Kidney epithelial cell (primary cell): ENCODE measurements at places on chromosomes 2 and 18. TPM values are rescaled to one million over a fixed set of nuclear protein-coding genes. Genes with fewer than 3 reads are reported as not detected.

GRCh38 chr2:216800836-216801235 lies 59.0 kb downstream of the TNP1 start:
- DNase-seq, result no peak

- no peak for DNase-seq
These were observed 91.4 kb downstream of the LDLRAD4 start for GRCh38 chr18:13309748-13310670.

DNA sequence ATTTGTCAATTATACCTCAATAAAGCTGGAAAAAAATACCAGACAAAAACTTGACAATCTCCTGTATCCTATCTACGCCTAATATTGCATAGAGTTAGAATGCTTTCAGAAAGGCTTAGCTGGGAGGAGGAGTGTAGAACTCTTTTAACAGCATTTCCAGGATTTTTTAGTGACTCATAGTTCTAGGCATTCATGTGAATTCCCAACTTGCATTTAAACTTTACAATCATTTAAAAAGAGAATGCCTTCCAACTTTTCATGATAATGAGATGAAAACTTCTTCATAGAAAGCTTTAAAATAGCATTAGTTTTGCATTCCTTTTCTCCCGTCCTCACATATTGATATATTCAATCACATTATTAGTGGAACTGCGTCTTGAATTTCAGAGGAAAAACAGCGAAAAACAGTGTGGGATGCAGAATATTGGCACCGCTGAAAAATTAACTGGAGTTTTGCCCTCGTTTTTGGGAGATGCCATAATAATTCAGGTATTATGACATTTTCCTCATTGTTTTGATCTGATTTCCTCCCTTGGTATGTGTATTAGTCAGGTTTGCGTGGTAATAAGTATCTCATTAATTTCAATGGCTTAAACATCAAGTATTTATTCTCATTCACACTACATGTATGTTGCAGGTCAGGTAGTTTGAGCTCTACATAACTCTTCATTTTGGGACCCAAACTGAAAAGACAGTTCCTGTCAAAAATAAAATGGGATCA lies 293.2 kb upstream of the FIGN start:
- DNase-seq, result peak; percentile 26

DNA sequence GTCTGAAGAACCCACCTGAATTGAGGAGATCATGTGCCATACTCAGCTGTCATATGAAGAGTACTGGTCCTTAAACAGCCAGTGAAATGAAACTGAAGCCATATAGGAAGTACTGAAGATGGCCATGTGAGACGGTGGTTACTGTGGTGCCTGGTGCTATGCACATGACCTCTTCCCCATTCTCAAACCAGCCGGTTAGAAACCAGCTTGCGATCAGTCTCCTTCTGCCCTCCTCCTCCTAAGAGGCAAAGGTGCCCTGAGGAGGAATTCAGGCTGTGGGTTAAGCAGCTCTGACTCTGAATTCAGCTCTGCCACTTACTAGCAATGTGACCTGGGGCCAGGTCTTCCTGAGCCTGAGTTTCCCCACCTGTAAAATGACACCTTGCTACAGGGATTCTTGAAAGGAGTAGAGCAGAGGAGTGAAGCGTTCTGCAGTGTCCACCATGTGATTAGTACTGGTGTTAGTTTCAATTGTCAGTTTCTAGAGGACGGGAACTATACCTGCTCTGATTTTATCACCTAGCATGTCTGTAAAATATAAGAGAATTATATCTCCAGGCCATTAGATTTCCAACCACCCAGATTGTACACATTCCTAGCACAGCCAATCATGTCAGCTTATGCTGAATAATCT lies 5.1 kb downstream of the FECH start:
- DNase-seq, result no peak

- DNase-seq, result no peak
These were observed 97.5 kb downstream of the TMEM247 start for GRCh38 chr2:46576875-46577274.

GRCh38 chr2:228140934-228141528 lies 40.5 kb downstream of the SPHKAP start:
- DNase-seq, result no peak

GRCh38 chr18:43774497-43774896 lies 497.2 kb upstream of the SYT4 start:
- no peak for DNase-seq

- DNase-seq, result no peak
These were observed 30.7 kb downstream of the CAMKMT start for GRCh38 chr2:44392338-44392943.

- DNase-seq, result no peak
These were observed 9.0 kb upstream of the SLC35F6 start for GRCh38 chr2:26754972-26755670.

DNA sequence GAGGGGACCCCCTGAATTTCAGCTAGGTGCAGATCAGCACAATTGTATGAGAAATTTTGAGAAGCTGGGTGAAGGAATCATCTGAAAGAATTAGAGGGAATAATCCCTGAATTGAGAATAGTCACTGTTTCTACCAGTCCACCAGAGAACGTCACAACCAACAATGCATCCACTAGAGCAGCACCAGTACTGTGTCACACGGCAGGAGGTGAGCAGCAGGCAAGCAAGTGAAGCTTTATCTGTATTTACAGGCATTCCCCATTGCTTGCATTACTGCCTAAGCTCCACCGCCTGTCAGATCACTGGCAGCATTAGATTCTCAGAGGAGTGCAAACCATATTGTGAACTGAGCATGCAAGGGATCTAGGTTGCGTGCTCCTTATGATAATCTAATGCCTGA lies 40.7 kb downstream of the GDF7 start:
- DNase-seq, result no peak

- DNase-seq, result peak; percentile 35
These were observed 70.6 kb downstream of the COPS8 start for GRCh38 chr2:237156031-237156856.

- no peak for DNase-seq
These were observed 430.9 kb upstream of the HNRNPA3 start for GRCh38 chr2:176781570-176782217.

- no peak for DNase-seq
These were observed 301.4 kb upstream of the CNTNAP5 start for GRCh38 chr2:123723706-123724105.

GRCh38 chr2:152418688-152419087 lies 83.7 kb downstream of the FMNL2 start:
- no peak for DNase-seq

- no peak for DNase-seq
These were observed 27.9 kb downstream of the SETBP1 start for GRCh38 chr18:44708451-44709083.

DNA sequence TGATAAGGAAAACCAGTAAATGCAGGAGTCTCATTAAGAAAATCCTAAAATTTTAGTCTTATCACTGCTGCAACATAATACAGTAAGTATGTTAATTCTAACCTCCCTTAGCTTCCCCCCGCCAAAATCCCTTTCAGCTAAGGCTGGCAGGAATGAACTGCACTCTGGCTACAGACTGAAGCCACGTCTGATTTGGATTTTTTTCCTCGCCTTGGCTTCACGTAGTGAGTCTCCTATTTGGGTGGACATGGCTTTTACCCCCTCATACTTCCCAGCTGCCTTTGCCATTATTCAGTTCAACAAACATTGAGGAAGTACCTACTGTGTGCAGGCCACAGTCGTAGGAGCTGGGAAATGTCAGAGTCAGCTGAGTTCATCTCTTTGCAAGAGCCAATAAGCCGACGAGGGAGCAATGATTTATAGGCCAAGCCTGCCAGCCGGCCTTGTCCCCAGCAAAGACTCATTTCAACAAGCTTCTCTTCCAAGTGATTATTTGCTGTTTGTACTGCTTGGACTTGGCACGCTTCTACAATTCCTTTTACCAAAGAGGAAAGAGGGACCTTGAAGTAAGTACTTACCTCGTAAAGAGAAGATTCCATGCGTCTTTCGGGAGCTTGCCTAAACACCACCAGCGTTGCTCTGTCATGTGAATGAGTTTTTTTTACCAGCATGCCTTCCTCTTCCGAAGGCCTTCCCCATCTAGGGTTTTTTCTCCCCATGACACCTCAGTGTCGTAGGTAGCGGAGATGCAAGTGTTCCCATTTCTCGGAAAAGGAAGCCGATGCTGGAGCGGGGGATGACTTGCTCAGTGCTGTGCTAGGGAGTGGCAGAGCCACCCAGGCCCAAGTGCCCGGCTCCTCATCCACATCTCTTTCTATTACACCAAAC lies 138.6 kb downstream of the KLHL29 start:
- no peak for DNase-seq

DNA sequence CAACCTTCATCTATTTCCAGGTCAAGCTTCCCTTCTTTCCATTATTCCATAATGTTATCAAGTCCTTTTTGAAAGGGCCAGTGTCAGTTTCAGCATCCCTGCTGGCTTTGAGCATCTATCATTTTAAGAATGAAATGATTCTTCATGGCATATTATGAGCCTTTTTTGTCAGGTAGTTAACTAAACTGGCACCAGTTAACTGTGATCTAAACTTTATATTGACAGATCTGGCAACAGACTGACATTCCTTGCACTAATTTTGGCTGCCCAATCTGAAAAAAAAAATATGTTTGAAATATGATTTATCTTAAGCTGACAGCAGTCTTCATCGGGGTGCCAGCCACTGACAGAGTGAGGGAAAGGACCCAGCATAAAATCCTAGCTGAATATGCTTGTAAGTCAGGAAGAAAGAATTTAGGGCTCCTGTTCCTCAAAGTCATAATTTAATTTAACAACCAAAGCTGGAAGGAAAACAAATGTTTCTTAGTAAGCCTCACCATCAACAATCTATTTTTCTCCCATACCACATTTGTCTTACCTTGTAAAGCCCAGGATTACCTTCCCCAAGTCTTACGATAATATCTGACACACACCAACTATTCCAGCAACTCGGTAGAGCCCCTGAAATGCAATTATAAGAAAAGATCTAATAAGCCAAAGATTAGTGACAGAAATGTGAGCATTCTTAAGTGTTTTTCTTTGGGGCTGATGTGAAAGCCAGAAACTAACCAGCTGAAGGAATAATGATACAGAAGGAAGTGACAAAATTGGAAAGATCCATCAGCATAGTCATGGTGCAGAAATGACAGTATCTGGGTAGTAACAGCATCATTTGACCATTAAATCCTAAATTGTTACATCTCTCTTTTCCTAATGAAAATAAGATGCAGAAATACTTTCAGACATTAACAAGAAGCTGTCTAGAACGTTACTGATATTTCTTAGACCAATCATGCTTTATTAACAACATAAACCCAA lies 228.1 kb downstream of the RBM43 start:
- DNase-seq, result no peak

DNA sequence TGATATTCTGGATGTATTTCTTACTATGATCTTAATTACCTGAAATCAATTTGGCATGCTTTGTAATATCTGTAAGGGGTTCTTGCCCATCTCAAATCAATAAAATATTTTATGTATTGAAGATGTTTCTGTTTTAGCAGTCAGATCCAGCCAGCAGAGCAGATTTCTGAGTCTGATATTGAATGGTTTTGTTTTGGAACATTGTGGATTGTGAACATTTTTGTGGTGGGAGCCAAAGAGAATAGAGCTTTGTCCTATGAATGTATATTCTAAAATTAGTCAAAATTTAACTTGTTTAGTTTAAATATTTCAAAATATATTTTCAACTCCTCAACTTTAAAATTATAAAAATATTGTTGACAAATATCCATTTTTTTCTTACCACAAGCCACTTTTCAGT lies 197.0 kb downstream of the UBE2E3 start:
- no peak for DNase-seq

GRCh38 chr2:132671151-132671835 lies 1.3 kb upstream of the LYPD1 start:
- peak; percentile 96 for DNase-seq

DNA sequence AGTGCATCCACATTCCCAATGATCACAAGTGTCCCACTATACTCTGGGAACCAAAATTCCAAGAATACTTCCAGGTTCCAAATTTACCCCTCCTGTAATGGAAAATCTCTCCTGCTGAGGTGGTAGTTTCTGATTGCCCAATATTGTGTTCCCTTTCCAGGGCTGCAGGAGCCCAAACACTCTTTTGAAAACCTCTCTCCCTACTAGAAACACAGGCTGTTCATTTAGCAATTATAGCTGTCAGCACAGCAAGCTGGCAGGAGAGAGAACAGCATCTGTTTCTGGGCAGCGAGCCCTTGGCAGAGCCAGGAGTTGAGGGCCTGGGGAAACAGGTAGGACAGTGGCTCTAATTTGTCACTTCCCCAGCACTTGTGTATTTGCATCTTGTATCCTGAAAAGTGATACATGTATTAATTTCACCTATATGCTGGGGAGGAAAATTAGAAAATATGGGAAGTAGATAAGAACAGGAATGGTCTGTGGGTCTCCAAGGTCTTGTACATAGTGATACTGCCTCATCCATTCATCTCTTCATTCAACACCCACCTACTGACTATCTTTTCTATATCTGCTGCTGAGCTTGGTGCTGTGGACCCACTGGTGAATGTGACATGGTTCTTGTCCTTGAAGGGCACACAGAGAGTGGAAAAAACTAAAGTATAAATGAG lies 16.9 kb upstream of the PAIP2B start:
- no peak for DNase-seq

- no peak for DNase-seq
These were observed 16.2 kb downstream of the TANC1 start for GRCh38 chr2:158984604-158985135.

GRCh38 chr18:70363861-70364260 lies 75.0 kb downstream of the SOCS6 start:
- DNase-seq, result peak; percentile 18

GRCh38 chr2:120820953-120821279 lies 85.2 kb downstream of the GLI2 start:
- DNase-seq, result no peak

TMEM247 gene
- not detected in 2 replicates for total RNA-seq

MBD2 gene
- 20.1 and 26.7 TPM in 2 replicates for total RNA-seq

GPR17 gene
- 0.14 TPM in 1 of 2 replicates, not detected in the other for total RNA-seq

CYP1B1 gene
- 2.5 and 8.1 TPM in 2 replicates for total RNA-seq

SP140 gene
- total RNA-seq, result 0.82 and 3.6 TPM in 2 replicates

CTNNA2 gene
- 2.3 and 3.5 TPM in 2 replicates for total RNA-seq
